ENCODE measurements at places on chromosomes 5 and 9. TPM values are rescaled to one million over a fixed set of nuclear protein-coding genes. Genes with fewer than 3 reads are reported as not detected.

DNA sequence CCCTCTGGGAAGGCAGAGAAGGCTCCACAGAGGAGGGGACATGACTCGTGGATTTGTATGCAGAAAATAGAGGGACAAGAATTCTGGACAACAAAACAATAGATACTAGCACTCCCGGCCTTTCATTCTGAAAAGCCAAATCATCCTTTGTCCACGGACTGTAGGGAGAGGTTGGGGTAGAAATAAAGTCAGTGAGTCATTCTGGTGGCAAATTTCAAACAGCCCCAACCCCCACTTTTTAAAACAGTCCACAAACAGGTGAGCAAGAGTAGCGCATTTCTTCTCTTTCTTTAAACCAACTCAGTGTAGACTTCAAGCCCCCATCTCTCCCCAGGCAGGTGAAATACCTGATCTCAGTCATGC lies 56.1 kb downstream of the PTPDC1 start:
- no peak for DNase-seq

DNA sequence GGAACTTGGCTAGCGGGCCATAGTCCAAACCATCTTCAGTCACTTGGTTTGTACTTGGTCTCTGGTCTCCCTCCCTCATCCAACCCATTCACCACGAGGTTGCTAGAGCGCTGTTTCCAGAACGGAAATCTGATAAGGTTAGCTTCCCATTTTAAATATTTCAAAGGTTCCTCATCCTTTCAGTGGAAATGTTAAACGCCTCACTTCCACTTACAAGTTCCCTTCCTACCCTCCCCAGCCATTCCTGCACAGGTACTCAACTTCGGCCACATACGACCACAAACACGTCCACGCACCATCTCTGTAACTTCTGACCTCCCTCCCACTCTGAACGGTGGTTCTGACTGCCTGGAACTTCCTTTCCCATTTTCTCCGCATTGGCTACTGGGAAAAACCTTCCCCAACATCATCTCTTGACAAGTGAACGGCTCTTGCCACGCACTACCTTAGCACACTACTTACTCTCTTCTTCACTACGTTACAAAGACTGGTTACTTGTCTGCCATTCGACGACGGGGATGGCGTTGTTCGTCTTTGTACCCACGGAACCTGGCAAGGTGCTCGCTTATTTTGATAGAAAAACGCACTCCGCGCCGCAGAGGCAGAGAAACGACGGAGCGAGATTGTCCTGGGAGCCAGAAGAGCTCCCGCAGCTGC lies 629 bp downstream of the CCNH start:
- no peak for DNase-seq

GRCh38 chr5:24749701-24750100 lies 104.9 kb upstream of the CDH10 start:
- no peak for DNase-seq

DNA sequence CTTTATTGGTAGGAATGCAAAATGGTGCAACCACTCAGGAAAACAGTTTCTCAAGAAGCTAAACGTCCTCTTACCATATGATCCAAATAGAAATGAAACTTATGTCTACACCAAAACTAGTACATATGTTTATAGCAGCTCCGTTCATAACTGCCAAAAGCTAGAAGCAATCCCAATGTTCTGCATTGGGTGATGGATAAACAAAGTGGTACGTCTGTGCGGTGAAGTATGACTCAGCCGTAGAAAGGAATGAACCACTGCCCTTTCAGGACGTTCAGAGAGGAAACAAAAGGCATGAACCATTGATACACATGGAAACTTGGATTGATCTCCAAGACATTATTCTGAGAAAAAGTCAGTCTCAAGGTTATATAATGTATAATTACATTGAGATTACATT lies 27.6 kb downstream of the HNRNPH1 start:
- no peak for DNase-seq

GRCh38 chr5:160155017-160155750 lies 35.9 kb upstream of the PWWP2A start:
- no peak for DNase-seq

DNA sequence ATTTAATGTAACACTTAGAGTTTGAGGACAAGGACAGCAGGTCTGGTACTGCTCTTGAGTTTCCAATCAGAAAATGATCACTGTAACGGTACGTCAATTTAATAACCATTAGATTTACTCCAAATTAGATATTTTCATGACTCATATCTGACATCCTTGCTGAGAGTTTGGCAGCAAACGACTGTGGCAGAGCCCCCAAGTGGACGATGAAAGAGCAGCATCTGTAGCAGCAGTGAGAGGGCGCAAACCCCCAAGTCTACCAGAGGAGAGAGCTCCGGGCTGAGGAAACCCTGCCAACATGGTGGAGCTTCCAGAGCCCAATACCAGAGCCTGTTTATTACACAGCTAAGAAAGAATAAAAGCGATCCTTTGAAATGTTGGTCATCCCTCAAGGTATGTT lies 73.2 kb upstream of the EPB41L4A start:
- DNase-seq: peak; percentile 69

DNA sequence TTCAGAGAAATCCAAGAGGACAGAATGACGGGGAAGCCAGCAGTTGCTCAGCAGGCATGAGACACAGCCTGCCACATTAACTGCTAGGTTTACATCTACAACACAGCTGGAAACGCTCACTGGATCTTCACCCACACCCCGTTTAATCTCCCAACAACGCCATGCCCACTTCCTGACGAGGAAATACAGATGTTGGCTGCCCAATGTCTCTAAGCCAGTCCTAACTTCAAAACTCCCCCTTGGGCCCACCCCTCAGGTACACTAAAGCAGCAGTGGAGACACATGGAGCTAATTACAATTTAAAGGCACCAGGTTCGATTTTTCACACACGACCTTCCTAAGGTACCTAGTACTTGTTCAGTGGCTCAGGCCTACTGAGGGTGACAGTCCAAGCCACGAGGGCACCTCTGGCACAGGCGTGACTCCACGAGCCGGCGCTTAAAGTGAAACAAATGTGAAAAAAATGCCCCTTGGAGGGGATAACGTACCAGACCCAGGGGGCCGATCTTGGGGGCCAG lies 904 bp downstream of the RPL12 start:
- peak; percentile 48 for DNase-seq

GRCh38 chr5:73718762-73719161 lies 92.8 kb downstream of the ARHGEF28 start:
- DNase-seq: no peak

DNA sequence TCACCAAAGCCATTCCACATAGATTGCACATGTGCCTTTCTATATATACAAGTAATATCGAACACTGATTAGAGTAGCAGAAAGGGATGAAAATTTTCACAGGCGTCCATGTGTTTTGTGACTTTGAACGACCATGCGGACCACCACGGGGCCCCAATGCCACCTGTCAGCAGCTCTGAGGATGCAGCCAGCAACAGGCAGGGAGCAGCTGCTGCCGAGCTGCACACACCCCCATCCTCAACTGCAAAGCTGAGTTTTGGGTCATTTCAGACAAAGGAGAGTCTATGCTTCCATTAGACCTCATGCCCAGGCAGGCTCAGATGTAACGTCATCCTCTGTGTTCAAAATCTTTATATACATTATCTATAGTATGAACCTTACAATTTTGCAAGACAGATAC lies 503.8 kb downstream of the IRX1 start:
- DNase-seq: no peak

DMGDH gene
- 2.2 TPM for total RNA-seq

ACTBL2 gene
- not detected for total RNA-seq

OLFM1 gene
- total RNA-seq: 11.9 TPM
